HT1080 (cell line): ENCODE measurements at places on chromosomes 7 and 10. TPM values are rescaled to one million over a fixed set of nuclear protein-coding genes. Genes with fewer than 3 reads are reported as not detected.

DNA sequence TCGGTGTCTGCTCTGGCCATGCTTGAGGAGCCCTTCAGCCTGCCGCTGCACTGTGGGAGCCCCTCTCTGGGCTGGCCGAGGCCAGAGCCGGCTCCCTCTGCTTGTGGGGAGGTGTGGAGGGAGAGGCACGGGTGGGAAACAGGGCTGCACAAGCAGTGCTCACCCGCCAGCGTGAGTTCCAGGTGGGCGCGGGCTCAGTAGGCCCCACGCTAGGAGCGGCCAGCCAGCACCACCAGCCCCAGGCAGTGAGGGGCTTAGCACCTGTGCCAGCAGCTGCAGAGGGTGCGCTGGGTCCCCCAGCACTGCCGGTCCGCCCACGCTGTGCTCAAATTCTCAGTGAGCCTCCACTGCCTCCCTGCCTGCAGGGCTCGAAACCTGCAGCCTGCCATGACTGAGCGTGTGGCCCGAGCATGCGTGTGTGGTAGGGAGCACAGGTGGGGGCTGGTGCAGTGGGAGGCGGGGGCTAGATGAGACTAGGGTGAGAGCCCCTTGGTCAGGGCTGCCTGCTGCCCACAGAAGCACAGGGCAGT, 223.0 kb downstream of the ZNF248 start:
- DNase-seq = no peak

DNA sequence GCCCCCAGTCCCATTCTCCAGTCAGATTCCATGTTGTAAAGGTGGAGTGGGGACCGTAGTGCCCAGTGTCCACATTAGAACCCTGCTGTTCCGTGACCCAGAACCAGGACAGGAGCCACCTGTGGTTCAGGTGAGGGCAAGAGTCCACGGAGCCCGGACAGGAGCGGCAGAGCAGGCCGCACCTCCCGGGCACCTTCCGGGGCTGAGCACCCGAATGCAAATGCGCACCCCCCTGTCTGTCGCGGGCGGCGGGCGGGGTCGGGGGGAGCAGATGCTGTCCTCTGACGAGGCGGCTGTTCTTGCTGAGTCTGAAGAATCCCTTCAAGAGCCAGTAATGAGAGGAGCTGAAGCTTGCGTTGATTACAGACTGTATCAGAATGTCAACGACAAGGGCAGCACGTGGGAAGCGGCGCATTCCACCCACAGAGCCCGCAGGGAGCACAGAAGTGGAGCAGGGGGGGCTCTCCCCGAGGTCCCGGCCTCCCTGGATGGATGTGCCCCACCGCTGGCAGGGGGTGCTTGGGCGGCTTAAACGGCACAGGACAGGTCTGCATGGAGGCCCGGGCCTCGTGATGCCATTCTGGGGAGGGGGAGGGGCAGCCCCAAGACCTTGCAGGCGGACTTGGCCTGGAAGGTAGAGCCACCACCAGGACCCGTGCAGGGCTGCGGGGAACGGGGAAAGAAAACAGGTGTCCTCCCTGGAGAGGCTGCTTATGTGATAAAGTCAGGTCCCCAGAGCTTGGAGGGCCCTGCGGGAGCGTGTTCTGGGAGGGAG, 407.5 kb upstream of the RNF32 start:
- no peak for DNase-seq

Gene DPP6
- not detected in 2 replicates for total RNA-seq

Gene TFEC
- 0.03 and 0.16 TPM in 2 replicates for total RNA-seq

DNA sequence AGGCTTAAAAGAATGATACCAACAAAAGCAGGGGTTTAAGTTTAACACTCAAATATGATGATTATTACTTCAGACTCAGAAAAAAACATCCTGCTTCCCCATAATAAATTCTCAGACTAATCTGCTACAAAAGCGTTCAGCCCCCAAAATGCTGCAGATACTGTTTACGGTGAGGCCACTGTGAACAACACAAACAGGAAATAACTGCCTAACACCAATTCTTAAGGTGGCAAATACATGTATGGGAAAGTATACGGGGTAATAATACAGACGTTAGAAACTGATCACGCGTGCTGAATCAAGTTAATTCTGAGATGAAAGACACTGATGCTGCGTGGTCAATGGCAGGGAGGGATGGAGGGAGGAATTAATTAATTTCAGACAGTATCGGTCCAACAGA, 62.0 kb upstream of the RHEB start:
- no peak for DNase-seq

- peak; percentile 92 for DNase-seq
Measured at GRCh38 chr7:133853706-133854276, 273.3 kb upstream of the LRGUK start.

DNA sequence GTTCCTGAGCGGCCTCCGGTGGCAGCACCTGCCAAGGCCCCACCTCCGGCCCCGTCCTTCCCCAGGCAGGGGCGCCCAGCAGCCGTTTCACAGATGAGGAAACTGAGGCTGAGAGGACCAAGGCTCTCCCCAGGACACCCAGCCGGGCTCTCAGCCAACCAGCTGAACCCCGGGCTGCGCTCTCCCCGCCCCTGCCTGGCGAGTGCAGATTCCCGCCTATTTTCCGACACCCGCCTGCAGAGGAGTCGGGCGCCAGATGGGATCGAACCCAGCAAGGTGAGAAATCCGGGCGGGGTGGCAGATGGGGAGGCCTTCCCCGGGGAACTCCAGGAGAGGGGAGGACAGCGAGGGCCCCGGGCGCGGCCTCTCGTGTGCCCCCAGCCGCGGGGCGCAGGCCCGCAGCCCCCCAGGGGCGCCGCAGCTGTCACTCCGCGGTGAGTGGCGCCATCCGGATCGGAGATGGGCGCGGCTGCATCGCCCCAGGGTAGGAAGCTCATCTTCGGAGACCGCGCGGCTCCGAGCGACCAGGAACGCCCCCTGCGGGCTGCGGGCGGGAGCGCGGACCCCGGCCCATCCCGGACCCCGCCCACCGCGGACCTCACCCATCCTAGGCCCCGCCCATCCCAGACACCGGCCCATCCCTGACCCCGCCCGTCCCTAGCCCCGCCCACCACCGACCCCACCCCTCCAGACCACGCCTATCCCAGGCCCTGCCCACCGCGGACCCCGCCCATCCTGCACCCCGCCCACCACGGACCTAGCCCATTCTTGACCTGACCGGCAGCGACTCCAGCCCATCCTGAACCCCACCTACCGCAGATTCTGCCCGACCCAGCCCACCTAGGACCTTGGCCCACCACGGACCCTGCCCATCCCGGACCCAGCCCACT, 90.3 kb downstream of the MICALL2 start:
- no peak for DNase-seq

Gene SPDYE8
- total RNA-seq = not detected in 2 replicates

DNA sequence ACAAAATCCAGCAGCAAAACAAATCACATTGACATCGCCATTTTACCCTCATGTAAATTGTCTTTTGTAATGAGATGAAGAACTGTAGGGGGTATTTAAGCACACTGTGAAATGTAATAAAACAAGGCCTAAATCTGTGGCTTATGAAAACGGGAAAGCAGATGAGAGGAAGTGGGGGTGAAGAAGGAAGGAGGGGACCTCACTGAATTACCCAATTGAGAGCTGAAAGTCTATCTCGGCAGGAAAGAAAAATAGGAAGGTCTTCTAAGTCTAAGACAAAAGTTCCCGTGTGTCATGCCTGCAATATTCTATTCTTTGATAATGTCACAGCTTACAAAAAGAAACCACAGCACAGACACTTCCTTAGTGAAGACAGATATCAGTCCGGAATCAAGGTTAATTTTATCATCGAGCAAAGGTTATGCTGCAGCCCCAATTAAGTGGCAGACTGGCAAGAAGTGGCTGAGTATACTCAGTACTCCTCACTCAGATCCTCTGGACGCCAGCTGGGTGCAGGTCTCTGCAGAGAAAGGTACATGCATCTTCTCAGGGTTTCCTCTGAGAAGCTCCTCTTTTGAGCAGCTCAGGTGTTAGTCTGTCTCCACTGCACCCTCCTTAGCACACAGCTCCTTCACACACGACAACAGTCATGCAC, 239.7 kb downstream of the FANK1 start:
- no peak for DNase-seq
